Activated T-cell treated with anti-CD3 and anti-CD28 coated beads for 48 hours (primary cell): ENCODE measurements at places on chromosomes 12 and 14.

GRCh38 chr12:96720363-96720705, 186.7 kb upstream of the NEDD1 start:
- no peak for DNase-seq

DNA sequence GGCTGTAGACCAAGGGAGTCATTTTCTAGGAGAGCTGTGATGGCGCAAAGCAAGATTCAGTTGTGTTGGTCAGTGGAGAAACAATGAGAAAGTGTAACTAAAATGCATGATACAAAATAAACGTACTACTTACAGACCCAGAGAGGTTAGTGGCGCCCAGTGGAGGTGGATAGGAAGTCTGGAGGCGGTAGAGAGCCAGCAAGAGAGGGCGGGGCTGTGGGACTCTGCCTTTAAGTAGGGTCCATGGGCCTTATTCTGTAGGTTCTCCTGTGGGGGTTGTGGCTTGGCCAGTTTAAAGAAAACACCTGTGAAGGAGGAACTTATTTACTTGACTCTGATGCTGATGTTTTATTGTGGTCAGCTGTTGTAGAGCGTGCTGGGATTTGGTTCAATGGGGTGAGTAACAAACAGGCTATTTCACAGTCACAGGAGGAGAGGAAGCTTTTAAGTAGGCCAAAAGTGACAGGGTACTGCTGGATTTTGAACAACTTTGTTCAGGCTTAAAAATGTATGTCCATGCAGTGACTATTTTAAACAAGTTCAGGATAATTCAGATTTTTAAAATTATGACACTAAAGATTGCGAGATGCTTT, 1097.7 kb downstream of the TMTC2 start:
- no peak for DNase-seq

GRCh38 chr12:92911339-92911738, 17.8 kb downstream of the EEA1 start:
- DNase-seq, result no peak

DNA sequence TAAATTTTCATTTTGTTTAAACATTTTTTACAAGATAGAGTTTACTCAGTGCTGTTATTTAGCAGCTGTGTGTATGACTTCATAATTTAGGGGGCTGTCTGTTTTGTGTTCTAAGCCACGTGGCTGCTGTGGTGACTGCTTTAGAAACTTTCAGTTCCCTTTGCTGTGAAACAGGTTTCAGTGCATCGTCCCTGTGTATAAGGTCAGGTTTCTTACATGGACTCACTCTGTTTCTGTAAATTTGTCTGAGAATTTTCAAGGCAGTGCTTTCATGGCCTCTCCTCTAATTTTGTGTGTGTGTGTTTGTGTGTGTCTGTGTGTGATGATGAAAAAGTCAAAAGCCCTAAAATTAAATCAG, 32.4 kb downstream of the BICD1 start:
- DNase-seq, result no peak

DNA sequence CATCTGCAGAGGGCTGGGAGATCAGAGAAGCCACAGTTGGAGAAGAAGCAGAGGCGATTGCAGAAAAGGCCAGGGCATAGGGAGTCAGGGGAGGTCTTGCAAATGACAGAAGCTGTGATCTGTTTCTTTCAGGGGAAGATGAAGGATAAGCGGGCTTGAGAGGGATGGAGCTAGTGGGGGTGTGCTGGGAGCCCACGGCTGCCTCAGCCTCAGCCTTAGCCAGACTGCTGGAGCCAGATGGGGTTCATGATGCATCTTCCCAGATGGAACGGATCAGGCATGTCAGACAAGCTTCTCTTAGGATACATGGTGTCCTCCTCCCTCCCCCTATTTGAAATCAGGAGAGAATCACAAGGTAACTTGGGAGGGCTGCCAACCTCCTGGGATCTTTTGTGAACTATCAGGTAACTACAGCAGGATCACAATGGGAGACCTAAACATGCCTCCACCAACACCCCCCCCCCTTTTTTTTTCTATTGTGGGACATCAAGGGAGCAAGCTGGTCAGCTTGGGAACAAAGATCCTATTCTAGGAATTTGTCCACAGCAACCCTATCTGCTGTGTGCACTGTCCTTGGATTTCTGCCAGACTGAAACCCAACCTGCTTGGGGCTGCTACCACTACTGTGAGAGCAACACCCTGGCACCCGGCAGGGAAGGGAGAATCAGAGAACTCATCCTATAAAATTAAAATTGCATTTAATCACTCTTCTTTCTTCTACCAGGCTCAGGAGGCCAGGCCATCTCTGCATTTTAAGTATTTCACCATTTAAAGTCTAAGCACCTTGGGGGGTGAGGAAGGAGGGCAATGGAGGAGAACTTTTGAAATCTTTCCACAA, 10.7 kb upstream of the ATP2A2 start:
- DNase-seq, result no peak

DNA sequence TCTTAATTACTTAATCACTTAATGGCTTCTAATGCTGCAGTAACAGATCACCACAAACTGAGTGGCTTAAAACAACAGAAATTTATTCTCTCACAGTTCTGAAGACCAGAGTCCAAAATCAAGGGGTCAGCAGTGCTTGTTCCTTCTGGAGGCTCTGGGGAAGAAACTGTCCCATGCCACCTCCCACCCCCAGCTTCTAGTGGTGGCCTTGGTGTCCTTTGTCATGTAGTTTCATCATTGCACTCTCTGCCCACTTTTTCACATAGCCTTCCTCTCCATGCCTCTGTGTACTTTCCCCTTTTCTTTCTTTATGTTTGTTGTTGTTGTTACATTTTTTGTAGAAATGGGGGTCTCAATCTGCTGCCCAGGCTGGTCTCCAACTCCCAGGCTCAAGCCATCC, 16.1 kb upstream of the UBC start:
- DNase-seq, result no peak

GRCh38 chr12:76947304-76947703, 68.5 kb upstream of the CSRP2 start:
- DNase-seq, result no peak

GRCh38 chr12:80709811-80710726, 2.6 kb downstream of the MYF6 start:
- no peak for DNase-seq

DNA sequence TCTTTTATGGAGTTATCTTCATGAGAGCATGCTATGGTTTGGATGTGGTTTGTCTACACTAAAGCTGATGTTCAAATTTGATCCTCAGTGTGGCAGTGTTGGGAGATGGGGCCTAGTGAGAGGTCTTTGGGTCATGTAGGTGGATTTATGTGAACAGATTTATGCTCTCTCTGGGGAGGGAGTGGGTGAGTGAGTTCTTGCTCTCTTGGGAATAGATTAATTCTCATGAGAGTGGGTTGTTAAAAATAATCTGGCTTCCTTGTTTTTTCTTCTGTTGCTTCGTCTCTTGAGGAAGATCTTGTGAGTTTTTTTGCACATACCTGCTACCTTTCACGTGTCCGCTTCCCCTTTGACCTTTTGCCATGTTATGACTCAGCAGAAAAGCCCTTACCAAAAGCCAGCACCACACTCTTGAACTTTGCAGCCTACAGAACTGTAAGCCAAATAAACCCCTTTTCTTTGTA, 20.5 kb downstream of the DERA start:
- DNase-seq, result no peak

DNA sequence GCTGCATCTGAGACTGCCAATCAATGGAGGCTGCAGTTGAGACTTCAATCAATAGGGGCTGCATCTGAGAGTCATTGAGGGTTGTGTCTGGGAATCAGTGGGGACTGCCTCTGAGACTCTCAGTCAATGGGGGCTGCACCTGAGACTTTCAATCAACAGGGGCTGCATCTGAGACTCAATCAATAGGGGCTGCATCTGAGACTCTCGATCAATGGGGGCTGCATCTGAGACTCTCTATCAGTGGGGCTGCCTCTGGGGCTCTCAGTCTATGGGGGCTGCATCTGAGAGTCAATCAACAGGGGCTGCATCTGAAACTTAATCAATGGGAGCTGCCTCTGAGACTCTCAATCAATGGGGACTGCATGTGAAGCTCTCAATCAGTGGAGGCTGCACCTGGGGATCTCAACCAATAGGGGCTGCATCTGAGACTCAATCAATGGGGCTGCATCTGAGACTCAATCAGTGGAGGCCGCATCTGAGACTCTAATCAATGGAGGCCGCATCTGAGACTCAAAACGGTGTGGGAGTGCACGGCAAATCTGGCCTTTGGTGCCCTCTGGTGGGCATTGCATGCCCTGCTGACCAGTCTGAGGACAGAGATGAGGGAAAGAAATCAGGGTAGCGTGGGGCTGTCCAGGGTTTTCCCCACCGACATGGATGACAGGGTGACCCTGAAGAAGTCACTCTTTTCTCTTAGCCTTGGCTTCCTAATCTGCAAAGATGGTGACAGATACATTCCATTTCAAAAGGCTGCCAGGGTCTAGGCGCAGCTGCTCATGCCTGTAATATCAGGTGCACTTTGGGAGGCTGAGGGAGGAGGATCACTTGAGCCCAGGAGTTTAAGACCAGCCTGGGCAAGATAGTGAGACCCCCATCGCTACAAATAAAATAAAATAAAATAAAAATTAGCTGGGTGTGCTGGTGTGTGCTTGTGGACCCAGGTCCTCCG, 41.3 kb upstream of the EIF5 start:
- peak; percentile 68 for DNase-seq

DNA sequence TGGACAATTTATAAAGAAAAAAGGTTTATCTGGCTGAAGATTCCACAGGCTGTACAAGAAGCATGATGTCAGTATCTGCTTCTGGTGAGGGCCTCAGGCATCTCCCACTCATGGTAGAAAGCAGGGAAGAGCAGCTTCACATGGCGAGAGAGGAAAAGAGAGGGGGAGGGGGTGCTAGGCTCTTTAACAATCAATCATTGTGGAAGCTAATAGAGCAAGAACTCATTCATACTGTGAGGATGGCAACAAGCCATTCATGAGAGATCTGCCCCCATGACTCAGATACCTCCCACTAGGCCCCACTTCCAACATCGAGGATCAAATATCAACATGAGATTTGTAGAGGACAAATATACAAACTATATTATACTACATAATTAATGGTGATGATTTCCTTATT, 361.9 kb upstream of the FAR2 start:
- DNase-seq, result no peak

- no peak for DNase-seq
Observed at GRCh38 chr12:51023625-51024382, 2.4 kb downstream of the SLC11A2 start.

GRCh38 chr12:123089140-123089539, 61.8 kb downstream of the PITPNM2 start:
- no peak for DNase-seq

GRCh38 chr12:19005257-19005801, 124.2 kb upstream of the PLEKHA5 start:
- DNase-seq, result no peak

DNA sequence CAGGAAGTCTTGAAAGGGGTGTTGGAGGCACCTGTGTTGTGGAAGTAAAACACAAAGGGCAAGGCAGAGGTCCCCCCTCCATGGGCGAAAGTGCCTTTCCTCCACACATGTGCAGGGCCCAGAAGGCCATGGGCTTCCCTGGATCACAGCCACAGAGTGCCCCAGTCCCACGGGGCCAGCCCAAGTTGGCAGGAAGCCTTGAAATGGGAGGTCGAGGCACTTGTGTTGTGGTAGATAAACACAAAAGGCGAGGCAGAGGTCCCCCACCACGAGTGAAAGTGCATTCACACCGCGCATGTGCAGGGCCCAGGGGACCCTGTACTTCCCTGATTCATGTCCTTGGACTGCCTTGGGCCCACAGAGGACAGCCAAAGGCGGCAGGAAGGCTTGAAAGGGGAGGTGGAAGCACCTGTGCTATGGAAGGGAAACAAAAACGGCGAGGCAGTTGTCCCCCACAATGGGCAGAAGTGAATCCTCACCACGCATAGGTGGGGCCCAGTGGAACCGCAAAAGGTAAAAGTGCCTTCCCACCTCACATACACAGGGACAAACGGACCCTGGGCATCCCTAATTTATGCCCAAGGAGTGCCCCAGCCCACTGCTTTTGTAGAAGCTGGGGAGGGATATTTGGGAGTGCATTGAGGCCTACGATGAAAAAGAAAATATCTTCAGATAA, 585.4 kb downstream of the ALG10 start:
- DNase-seq, result no peak

DNA sequence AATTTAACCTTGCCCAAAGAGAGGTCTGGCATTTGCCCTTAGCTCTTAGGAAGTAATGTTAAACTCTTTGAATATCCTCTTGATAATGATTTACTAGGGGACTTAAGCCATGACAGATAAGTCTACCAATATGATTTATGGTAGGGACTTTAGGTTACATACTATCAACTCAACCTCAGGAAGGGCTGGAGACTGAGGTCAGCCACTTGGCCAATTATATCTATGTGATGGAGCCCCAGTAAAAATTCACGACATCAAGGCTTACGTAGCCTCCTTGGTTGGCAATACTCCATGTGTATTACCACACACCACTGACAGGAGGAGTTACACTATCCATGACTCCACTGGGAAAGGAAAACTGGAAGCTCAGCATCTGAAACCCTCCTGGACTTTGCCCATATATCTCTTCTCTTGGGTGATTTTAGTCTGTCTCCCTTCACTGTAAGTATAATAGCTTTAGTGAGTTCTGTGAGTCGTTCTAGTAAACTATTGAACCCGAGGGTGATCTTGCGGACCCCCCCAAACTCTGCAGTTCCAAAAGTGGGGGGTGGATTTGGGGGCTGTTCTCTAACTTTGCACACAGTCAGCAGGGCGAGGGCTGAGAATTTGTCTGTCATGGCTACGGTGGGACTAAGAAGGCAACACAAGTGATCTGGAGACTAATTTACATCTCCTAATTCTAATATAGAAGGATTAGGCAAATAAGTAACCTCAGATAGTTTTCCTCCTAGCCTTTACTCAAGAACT, 62.3 kb downstream of the R3HDM2 start:
- no peak for DNase-seq

- no peak for DNase-seq
Observed at GRCh38 chr12:118259079-118259478, 113.6 kb downstream of the TAOK3 start.

GRCh38 chr12:89951050-89951693, 242.5 kb upstream of the ATP2B1 start:
- no peak for DNase-seq

DNA sequence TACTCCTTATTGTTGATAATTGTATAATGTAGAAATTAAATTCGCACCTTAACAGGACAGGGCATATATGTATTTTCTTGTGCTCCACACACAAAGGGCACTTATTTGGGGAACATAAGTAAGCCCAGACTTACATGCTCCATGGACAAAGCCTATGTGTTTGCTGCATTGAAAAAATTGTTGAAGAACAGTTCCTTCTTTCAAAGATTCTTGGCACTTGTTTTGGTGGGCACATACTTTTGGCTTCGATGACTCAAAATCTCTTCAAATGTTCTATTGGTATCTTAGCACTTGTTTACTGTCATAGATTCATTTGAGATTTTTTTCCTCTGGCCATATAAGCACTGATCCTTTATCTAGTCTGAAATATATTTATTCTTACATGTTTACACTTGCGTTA, 1.4 kb upstream of the MAP4K5 start:
- no peak for DNase-seq
